Smooth muscle cell of the coronary artery (primary cell): ENCODE measurements at places on chromosomes 6 and 20. TPM values are rescaled to one million over a fixed set of nuclear protein-coding genes. Genes with fewer than 3 reads are reported as not detected.

The MOXD1 gene
- total RNA-seq, result 1.4 and 81.2 TPM in 2 replicates

The GCNT2 gene
- total RNA-seq, result 0.38 TPM in 1 of 2 replicates, not detected in the other

The AVP gene
- not detected in 2 replicates for total RNA-seq

The DEF6 gene
- total RNA-seq, result 0.53 and 0.70 TPM in 2 replicates

The TFAP2C gene
- total RNA-seq, result 1.8 TPM in 1 of 2 replicates, not detected in the other

The HLA-DOA gene
- total RNA-seq, result under 0.01 TPM in 1 of 2 replicates, not detected in the other

The HDDC2 gene
- 44.8 and 87.0 TPM in 2 replicates for total RNA-seq

The ZC2HC1B gene
- not detected in 2 replicates for total RNA-seq

The PSORS1C2 gene
- total RNA-seq, result 0.08 TPM in 1 of 2 replicates, not detected in the other

The SLCO4A1 gene
- 0.35 TPM in 1 of 2 replicates, not detected in the other for total RNA-seq

The IPCEF1 gene
- total RNA-seq, result not detected in 2 replicates

The TNFRSF21 gene
- total RNA-seq, result 17.1 and 19.7 TPM in 2 replicates

The CDSN gene
- total RNA-seq, result not detected in 2 replicates

The EYA4 gene
- total RNA-seq, result under 0.01 and 3.3 TPM in 2 replicates

The NKX2-2 gene
- total RNA-seq, result not detected in 2 replicates
